Stimulated activated CD4-positive, alpha-beta T cell treated with anti-CD3 and anti-CD28 coated beads, TNF-alpha, amount 100 ng/mL, for 1 hour (primary cell): ENCODE measurements at places on chromosomes 12 and 14.

DNA sequence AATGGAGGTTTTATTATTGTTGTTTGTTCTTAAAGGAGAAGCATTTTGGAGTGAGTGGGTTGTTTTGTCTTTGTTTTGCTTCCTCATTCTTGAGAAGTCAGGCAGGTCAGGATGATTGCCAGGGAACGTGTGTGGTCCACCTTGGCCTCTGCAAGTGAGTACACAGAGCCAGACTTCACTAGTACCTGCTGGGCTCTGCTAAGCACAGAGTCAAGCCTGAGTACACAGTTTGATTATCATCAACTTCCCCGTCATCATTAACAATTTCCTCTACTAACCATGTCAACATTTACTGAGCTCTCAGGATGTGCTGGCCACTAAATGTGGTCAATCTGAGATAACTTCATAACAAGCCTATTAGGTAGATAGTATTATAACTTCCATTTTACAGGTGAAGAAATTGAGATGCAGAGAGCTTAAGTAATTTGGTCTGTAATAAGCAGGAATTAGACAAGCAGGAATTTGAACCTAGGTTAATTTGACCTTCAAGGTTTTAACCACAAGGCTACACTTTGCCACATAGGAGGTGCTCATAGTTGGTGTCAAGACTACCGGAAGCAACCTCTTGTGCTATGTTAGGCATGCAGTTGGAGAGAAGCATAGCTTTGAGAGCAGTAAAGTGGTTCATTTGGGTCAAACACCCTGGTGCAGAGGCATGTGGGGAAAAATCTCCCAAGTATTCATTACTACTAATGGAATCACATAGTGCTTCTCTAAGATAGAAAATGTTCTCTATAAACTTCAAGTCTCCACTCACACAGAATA lies 178.3 kb downstream of the NUAK1 start:
- no peak for DNase-seq

DNA sequence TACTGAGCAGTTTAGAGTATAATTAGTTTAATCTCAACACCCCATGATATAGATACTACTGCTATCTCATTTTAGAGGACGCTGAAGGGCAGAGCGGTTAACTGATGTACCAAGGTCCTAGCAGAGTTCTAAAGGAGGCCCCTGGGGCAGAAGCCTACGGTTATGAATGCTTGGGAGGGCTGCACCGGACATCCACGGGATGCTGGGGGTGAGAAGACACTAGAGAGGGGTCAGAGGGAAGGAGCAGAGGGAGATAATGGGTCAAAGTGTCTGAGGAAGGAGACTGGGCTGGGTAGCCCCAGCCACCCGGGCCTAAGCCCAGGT lies 1.6 kb upstream of the ACTR6 start:
- DNase-seq: no peak

- no peak for DNase-seq
Measured at GRCh38 chr14:86153480-86153879, 623.5 kb downstream of the FLRT2 start.

DNA sequence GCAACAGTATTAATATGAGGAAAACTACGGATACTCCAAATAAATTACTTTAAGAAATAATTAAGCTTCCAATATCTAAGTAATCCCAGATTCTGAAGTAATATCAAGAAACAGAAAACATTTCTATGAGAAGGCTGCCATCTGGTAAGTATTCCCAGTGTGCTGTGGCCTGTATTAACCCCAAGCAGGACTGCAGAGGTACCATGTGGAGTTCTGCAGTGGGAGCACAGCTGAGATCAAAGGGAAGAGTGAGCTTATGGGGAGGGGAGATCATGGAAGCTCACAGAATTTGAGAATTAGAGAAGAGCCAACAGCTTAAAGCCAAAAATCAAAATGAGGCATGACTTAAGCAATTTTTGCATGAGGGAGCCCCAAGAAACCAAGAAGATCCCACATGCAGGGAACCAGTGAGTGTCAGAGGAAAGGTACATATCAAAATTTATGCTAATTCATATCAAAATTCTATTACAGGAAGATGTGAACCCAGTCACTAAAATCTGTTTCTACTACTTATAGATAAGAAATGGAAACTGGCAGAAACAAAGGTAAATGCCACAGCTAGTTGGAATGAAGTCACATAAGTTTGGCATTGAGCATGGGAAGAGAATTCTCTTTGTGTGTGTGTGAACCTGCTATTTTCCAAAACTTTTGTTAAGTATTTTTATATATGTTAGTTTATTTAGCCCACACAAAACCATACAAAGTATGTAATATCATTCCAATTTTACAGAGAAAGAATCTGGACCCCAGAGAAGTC lies 62.6 kb upstream of the KITLG start:
- DNase-seq: no peak

GRCh38 chr14:73234586-73235394 lies 2.5 kb upstream of the PAPLN start:
- DNase-seq: no peak

DNA sequence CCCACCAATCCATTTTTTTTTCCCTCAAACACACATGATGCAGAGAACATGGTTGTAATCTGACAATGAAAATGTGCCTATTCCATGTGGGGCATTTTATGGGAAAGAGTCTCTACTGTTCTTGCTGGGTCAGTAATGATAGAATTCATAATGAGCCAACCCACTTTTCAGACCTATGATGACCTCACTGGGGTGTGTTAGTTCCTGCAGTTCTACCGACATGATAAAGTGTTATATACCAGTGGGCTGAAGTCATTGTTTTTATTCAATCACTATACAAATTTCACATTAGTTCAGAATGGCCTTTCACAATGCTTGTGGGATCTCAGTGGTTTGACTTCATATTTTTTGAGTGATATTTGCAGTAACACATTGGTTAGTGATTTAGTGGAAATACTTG lies 47.5 kb downstream of the PPFIBP1 start:
- no peak for DNase-seq
